GM12864 (cell line): ENCODE measurements at places on chromosomes 12 and 14.

- no peak for DNase-seq
Observed at GRCh38 chr12:58765653-58766512, 154.4 kb downstream of the LRIG3 start.

- no peak for DNase-seq
Observed at GRCh38 chr14:101116486-101117130, 213.1 kb upstream of the RTL1 start.

- no peak for DNase-seq
Observed at GRCh38 chr14:89503431-89503996, 86.5 kb upstream of the FOXN3 start.

DNA sequence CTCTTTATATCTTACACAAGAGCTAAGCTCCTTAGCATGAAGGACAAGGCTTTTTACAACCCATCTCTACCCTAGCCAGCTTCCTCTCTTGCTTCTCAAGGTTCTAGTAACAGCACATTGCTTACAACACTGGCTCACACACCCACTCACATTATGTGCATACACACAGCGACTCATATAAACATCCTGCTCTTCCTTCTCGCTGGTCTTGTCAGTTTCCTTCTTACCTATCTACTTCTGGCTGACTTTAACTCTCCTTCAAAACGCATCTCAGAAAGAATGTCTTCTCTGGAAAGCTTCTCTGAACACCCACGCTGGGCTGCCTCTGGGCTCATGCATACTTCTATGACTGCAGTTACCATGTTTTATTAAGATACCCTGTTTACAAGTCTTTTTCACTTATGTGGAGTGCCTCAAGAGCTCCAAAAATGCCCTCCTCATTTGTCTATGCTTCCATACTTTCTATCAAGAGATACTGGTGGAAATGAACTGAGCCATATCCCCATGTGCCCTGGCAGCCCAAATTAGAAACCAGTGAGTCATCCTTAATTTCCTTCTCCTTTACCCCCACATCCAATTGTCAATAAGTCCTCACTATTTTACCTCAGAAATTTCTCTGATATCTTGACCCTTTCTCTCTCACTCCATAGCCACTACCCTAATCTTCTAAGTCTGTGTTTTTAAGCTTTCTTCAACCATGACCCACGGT lies 126.9 kb upstream of the KRAS start:
- DNase-seq = no peak

DNA sequence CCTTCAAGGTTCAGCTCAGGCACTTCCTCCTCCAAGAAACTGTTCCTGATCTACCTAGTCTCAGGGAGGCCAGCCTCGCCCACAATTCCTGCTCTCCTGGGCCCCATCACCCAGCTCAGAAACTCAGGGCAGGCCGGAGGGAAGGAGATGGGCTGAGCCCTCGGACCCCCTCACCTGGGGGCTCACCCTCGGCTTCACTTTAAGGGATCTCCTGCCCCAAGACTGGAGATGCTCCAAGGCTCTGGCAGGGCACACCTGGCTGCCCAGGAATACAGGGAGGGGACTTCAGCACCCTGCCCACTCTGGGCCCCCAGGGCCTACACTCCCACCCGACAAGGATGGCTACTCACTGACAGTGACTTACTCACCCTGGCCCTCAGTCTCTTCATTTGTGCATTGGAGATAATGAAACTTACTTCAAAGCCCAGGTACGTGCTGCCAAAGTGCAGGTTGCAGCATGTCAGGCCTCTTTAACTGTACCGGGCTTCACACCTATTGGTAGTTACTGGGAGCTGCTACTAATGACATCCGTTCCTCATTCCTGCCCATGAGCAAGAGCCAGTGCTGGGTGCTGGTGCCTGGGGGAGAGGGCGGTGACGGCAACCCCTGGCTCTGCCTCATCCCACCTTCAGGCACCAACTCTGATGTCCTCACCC lies 21.0 kb upstream of the PPP1R13B start:
- no peak for DNase-seq

DNA sequence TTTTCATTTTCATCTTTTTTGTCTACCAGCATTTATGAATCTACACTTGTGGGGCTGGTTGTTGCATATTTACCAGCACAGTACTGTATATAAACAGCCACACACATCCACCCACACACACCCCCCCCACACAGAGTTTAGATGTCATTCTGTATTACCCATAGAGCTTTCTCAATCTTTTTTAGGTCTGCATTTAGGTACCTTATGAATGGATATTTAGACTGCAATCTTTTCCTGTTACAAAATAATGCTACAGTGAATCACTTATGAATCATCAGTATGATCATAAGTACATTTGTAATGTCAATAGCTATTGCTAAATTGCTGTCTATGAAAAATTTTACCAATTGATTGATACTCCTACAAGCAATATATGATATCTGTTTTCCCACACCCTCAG lies 67.3 kb upstream of the STK38L start:
- DNase-seq = no peak

DNA sequence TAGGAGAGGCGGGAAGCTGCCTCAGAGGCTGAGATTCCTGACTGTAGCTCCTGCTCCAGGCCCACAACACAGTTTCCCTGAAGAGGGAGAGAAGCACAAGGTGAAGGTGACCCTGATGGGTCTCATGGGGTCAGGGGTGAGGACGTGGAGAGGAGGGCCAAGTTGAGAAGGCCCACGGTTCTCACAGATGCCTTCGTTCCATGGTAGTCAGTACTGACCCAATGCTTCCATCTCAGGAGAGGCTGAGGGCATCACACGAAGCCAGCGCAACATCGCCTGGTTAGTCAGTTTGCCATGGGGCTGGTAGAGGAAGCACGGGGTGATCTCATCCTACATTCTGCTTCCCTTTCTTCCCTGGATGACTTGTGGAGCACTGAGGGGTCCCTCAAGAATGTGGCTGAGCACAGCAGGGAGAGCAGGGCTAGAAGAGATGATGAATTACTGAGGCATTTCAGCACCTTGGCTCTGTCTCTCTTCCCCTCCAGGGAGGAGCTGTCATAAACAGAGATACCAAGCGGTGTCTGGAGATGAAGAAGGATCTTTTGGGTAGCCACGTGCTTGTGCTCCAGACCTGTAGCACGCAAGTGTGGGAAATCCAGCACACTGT lies 51.9 kb downstream of the GALNT8 start:
- DNase-seq = no peak

- DNase-seq = no peak
Observed at GRCh38 chr14:91506226-91506625, 3.9 kb downstream of the PPP4R3A start.

DNA sequence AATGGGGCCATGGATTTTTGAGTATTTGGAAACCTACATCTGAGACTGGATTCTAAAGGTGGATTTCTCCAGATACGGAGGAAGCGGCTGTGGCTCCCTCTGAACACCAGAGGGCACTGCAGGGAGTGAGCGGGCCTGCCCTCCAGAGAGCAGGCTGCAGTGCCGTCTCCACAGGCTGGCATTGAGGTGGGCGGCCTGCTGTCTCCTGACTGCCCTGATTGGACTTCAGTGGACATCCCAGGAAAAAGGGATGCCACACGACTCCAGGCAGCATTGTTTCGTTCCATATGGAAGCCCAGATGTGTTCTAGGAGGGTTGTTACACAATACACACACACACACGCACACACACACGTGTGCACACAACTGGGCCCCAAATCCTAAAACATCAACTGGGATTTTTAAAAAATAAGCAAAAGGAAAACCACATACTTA lies 20.9 kb upstream of the ANO2 start:
- DNase-seq = no peak

DNA sequence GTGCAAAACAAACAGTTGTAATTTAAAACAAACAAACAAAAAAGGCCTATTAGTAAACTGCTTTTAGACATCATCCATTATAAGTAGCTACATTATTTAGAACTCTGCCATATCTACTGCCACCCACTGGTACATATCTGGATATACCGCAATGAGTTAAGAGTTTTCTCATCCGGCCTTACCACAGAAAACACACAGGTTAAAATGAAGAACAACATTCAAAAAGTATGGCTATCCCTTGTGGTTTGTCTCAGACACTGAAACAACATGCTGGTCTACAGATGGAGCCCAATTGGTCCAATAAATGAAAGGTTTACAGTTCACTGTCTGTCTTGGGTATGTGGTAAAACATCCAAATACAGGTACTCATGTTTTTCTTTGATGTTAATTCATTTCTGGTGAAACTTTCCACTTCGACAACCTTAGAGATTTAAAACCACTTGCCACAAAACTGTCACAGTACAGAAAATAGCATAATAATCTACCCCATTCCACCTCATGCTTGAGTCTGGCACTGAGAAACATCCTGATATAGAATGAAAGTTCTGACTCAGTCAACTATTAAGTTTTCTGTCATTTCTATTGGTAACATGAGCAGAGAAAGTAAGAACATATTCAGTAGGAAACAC lies 354.3 kb downstream of the CEP128 start:
- DNase-seq = peak; percentile 55

- no peak for DNase-seq
Observed at GRCh38 chr12:3137268-3137781, 60.1 kb downstream of the TSPAN9 start.

DNA sequence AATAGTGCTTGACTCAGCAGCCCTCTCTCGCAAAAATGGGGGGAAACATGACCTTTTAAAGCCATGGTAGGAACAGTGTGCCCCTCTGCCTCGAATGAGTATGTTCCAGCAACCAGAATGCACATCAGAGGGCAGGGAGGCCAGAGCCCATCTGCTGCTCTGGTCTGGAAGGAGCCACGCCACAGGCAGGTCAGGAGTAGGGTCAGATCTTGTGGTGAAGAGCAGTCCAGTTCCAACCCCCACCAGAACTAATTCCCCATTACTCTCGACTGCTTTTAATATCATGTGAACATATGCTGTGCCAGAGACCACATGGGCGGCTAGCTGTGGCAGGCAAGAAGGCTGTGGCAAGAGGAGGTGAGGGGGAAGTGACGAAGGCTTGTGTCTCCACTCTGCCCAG lies 34.6 kb upstream of the TMX1 start:
- no peak for DNase-seq

GRCh38 chr14:83217492-83217891 lies 1683.8 kb upstream of the SEL1L start:
- DNase-seq = no peak

- DNase-seq = no peak
Observed at GRCh38 chr12:10001171-10001776, 2.4 kb upstream of the CLEC1B start.

GRCh38 chr14:89826596-89826995 lies 127.9 kb downstream of the EFCAB11 start:
- DNase-seq = no peak

DNA sequence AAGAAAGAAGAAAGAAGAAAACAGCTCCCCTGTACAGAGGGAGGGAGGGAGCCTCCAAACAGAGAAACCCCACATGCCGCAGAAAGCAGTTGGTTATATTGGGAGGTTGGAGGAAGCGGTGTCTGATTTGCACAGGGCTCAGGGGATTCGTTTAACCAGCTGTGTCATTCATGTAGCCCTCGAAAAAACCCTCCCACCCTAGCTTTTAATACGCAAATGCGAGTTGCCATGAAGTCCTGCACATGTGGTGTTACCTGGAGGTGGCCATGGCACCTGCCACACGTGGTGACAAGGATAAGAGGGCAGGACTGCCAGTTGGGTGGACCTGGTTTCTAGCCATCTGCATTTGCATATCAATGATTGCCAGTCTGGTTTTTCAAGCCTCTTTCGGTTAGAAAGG lies 40.9 kb downstream of the TMEM30B start:
- DNase-seq = no peak

GRCh38 chr12:132323171-132324010 lies 6.0 kb downstream of the GALNT9 start:
- DNase-seq = no peak

DNA sequence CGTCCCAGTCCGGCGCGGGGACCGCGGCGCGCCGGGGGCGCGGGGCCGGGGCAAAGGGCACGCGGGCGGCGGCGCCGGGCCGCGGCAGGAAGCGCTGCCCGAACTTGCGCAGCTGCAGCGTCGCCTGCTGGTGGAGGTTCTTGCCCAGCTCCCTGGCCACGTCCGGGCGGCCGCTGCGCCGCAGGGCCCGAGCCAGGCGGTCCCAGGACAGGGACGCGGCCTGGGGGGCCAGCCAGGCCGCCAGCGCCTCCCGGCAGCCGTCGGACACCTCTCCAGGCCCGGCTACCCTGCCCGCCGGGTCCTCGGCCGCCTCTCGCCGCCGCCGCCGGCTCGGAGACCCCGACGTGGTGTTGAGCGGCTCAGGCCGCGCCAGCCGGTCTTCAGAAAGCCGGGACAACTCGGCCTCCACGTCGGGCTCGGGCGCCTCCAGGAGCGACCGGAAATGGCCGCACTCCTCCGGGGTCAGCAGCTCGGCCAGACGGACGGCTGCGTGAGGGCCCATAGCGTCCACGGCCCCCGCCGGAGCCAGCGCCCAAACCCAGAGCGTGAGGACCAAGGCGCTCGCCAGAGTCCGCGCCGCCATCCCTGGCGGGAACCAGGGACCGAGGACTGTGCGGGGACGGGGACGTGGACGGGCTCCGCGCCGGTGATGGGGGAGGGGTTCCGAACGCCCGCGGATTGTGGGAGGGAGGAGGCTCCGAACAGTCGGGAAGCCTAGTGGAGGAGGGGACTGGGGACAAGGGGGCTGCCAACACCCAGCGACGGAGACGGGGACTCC lies 34.0 kb downstream of the FIGNL2 start:
- DNase-seq = no peak

GRCh38 chr12:86735072-86735471 lies 478.9 kb upstream of the MGAT4C start:
- no peak for DNase-seq
